Esophagus squamous epithelium (tissue), 5 donors: ENCODE measurements at places on chromosomes 7 and 10. TPM values are rescaled to one million over a fixed set of nuclear protein-coding genes. Genes with fewer than 3 reads are reported as not detected.

SPDYE5 gene
- not detected for total RNA-seq

ZNF853 gene
- total RNA-seq, result 1.3 TPM

COL26A1 gene
- total RNA-seq, result not detected

FAM171A1 gene
- 6.4 TPM for total RNA-seq

TDRD1 gene
- not detected for total RNA-seq

CCDC136 gene
- 0.15 TPM for total RNA-seq

FKBP6 gene
- not detected for total RNA-seq

HHEX gene
- total RNA-seq, result 1.6 TPM

RASA4B gene
- total RNA-seq, result 2.2 TPM

ASAH2B gene
- total RNA-seq, result 2.5 TPM

DNA sequence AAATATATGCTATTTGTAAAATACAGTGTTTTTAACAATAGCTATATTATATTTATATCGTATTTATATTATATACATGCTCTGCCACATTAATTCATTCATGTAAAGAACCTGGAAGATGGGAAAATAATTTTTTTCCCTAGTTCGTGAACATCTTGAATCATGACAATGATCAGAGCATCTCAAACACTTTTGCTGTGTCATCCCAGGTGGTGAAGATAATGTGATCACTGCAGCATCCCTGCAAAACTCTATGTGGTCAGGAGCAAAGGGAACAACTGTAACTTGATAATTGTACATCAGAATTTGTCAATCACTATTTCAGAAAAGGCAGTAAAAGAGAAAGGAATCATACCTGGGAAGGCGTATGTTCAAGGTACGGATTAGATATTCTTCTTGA lies 39.3 kb downstream of the RAPGEF5 start:
- no peaks in the 10 kb centered on the region for H3K36me3 ChIP-seq
- DNase-seq, result no peak
- H3K27me3 ChIP-seq, result no peaks in the 10 kb centered on the region
- H3K27ac ChIP-seq, result no peak overlapping the region
- no peaks in the 10 kb centered on the region for H3K4me1 ChIP-seq

GRCh38 chr7:1290026-1290678 lies 57.5 kb downstream of the UNCX start:
- peaks cover 21% of the 10 kb centered on the region for H3K4me1 ChIP-seq
- H3K4me3 ChIP-seq, result peak overlapping the region; percentile 2
- no peaks in the 10 kb centered on the region for H3K27me3 ChIP-seq
- DNase-seq, result no peak
- H3K36me3 ChIP-seq, result no peaks in the 10 kb centered on the region

- H3K27ac ChIP-seq, result peak overlapping the region; percentile 67
- H3K27me3 ChIP-seq, result no peaks in the 10 kb centered on the region
- no peaks in the 10 kb centered on the region for H3K36me3 ChIP-seq
- peaks cover 12% of the 10 kb centered on the region for H3K4me1 ChIP-seq
These were observed 116.6 kb downstream of the RAB18 start for GRCh38 chr10:27620430-27621397.

DNA sequence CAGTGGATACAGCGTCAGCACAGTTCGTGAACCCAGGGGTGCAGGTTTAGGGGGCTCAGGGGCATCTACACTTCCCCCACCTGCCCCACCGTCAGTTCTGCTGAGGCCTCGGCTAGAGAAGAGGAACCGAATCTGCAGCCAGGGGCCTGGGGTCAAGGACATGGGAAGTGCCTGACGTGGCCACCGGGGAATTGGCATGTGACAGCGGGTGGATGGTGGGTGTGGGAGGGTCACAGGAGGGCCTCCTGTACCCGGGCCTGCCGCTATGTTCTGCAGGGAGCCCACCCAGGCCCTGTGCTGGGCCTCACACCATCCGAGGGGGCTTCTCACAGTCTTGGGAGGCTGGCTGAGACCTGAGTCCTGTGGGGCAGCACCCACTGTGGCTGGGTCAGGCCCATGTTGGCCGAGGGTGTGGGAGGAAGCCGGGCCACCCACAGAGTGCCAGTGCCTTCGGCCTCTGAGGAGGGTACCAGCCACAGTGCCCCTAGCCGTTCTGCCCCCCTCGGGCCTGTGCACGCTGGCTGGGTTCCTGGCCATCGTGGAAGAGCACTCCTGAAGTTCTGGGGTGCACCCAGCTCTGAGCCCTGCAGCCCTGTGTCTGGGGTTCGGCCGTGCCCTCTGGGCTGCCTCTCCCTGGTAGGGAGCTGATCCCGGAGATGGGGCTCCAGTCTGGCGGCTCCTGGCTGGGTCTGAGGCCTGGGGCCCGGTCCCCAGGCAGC lies 5.9 kb downstream of the TTYH3 start:
- no peaks in the 10 kb centered on the region for H3K27me3 ChIP-seq
- no peaks in the 10 kb centered on the region for H3K36me3 ChIP-seq
- peak; percentile 38 for DNase-seq
- H3K27ac ChIP-seq, result peak overlapping the region; percentile 65

- no peak for DNase-seq
- H3K4me3 ChIP-seq, result no peak overlapping the region
- H3K36me3 ChIP-seq, result no peaks in the 10 kb centered on the region
- H3K27me3 ChIP-seq, result no peaks in the 10 kb centered on the region
These were observed 38.2 kb downstream of the ANTXRL start for GRCh38 chr10:46325021-46325420.

- no peaks in the 10 kb centered on the region for H3K27me3 ChIP-seq
- no peaks in the 10 kb centered on the region for H3K36me3 ChIP-seq
- no peak overlapping the region for H3K4me3 ChIP-seq
- no peak for DNase-seq
- H3K27ac ChIP-seq, result no peak overlapping the region
These were observed 25.9 kb upstream of the GOLGA7B start for GRCh38 chr10:97823734-97824133.

DNA sequence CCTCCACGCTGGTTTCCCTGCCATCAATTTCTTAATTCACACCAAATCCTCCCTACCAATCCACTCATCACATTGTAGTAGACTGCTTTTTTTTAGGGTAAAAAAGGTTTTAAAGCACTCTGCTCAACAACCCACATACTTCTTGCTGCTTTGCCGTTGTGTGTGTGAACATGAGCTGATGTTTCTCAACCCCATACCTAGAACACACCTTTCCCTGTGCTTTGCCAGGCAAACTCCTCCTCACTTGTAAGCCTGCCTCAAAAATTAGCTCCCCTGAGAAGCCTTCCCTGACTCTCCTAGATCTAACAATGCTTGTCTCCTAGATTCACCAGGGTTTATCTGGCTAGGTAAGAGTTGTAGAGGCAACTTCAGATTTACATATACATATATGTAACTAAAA lies 119.0 kb upstream of the FAM133B start:
- no peaks in the 10 kb centered on the region for H3K36me3 ChIP-seq
- H3K27ac ChIP-seq, result no peak overlapping the region
- DNase-seq, result no peak
- H3K4me3 ChIP-seq, result no peak overlapping the region

- H3K27me3 ChIP-seq, result no peaks in the 10 kb centered on the region
- no peak overlapping the region for H3K27ac ChIP-seq
- H3K4me1 ChIP-seq, result no peaks in the 10 kb centered on the region
These were observed 21.5 kb upstream of the EPHB6 start for GRCh38 chr7:142833174-142834048.

GRCh38 chr10:131859341-131860020 lies 41.3 kb upstream of the PPP2R2D start:
- no peaks in the 10 kb centered on the region for H3K36me3 ChIP-seq
- H3K27me3 ChIP-seq, result no peaks in the 10 kb centered on the region
- no peak overlapping the region for H3K4me3 ChIP-seq
- no peak for DNase-seq
- no peak overlapping the region for H3K27ac ChIP-seq

- H3K27me3 ChIP-seq, result no peaks in the 10 kb centered on the region
- DNase-seq, result no peak
- no peaks in the 10 kb centered on the region for H3K36me3 ChIP-seq
These were observed 758.3 kb downstream of the KCNMA1 start for GRCh38 chr10:76879116-76879913.

GRCh38 chr7:131010717-131011431 lies 276.9 kb upstream of the KLF14 start:
- no peak overlapping the region for H3K4me3 ChIP-seq
- H3K4me1 ChIP-seq, result peaks cover 41% of the 10 kb centered on the region
- H3K27me3 ChIP-seq, result no peaks in the 10 kb centered on the region
- no peak for DNase-seq
- peak overlapping the region; percentile 75 for H3K27ac ChIP-seq

GRCh38 chr7:127486654-127487053 lies 94.1 kb upstream of the ZNF800 start:
- no peaks in the 10 kb centered on the region for H3K36me3 ChIP-seq
- no peak for DNase-seq
- no peaks in the 10 kb centered on the region for H3K27me3 ChIP-seq
- H3K27ac ChIP-seq, result no peak overlapping the region

- no peak overlapping the region for H3K27ac ChIP-seq
- peaks cover 9% of the 10 kb centered on the region for H3K4me1 ChIP-seq
- no peak overlapping the region for H3K4me3 ChIP-seq
- DNase-seq, result no peak
These were observed 50.1 kb downstream of the IPMK start for GRCh38 chr10:58217612-58218011.

DNA sequence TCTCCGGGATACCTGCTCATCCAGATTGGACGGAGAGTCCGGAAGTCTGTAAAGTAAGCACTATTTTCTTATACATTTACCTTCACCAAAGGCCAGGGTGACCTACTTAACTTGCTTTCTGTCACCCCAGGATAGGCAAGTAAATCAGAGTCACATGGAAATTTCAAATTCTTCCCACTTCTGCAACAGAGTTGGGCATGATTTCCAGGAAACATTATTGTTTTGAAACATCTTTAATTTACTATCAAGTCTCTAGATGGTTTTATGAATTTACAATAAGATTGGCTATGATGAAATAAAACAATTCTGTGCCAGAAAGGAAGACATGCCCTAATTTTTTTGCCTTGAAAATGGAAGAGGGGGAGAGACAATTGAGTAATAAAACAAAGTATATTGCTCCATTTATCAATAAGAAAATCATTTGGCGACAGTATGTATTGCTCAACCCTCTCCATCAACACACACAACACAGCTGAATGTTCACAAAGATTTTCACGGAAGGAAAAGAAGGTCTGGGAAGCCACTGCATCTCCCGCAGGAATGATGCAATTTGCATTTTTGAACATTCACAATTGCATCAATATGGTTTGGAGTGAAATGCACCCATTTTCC lies 702.8 kb downstream of the PARD3 start:
- H3K4me3 ChIP-seq, result no peak overlapping the region
- DNase-seq, result no peak

GRCh38 chr7:147235645-147236382 lies 1119.2 kb downstream of the CNTNAP2 start:
- no peaks in the 10 kb centered on the region for H3K4me1 ChIP-seq
- H3K36me3 ChIP-seq, result no peaks in the 10 kb centered on the region
- no peaks in the 10 kb centered on the region for H3K27me3 ChIP-seq
- no peak overlapping the region for H3K4me3 ChIP-seq

GRCh38 chr10:113858541-113858940 lies 4.1 kb downstream of the NHLRC2 start:
- H3K36me3 ChIP-seq, result no peaks in the 10 kb centered on the region
- H3K4me1 ChIP-seq, result peaks cover 11% of the 10 kb centered on the region
- no peak overlapping the region for H3K27ac ChIP-seq
- DNase-seq, result no peak

- H3K36me3 ChIP-seq, result no peaks in the 10 kb centered on the region
- DNase-seq, result no peak
- H3K4me1 ChIP-seq, result no peaks in the 10 kb centered on the region
- H3K27ac ChIP-seq, result no peak overlapping the region
- no peak overlapping the region for H3K4me3 ChIP-seq
- no peaks in the 10 kb centered on the region for H3K27me3 ChIP-seq
These were observed 777.2 kb upstream of the C7orf33 start for GRCh38 chr7:147813316-147813715.

- no peaks in the 10 kb centered on the region for H3K27me3 ChIP-seq
- no peak overlapping the region for H3K4me3 ChIP-seq
- no peaks in the 10 kb centered on the region for H3K36me3 ChIP-seq
- H3K4me1 ChIP-seq, result no peaks in the 10 kb centered on the region
- no peak overlapping the region for H3K27ac ChIP-seq
These were observed 242.2 kb downstream of the MALRD1 start for GRCh38 chr10:19290770-19291169.

DNA sequence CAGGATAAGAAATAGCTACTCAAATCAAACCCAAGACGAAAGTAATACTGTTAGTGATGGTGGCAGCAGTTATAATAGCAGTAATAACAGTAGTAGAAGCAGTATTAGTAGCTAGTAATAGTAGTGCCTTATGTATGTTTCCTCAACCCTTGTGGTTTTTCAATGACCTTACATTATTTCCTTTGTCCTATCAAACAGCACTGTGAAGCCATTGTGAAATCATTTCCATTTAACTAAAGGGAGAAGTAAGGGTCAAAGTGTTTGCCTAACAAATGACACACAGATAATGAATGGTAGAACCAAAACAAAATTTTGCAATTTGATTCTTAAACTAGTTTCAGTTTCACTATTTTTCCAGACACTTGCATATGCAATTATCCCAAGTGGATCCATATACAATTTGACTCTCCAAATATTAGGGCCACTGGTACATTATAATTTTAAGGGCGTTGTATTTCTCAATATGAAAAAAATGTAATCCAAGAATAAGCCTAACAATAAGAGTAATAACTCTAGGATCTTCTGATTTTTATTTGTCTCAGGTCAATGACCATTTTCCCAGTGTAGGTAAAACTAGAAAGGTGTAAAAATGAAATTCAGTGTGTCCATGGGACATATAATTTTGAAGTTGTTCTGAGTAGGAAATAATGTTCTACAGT lies 33.7 kb upstream of the TMEM26 start:
- no peaks in the 10 kb centered on the region for H3K36me3 ChIP-seq
- no peak for DNase-seq
- no peak overlapping the region for H3K4me3 ChIP-seq
- H3K4me1 ChIP-seq, result no peaks in the 10 kb centered on the region
- no peak overlapping the region for H3K27ac ChIP-seq

DNA sequence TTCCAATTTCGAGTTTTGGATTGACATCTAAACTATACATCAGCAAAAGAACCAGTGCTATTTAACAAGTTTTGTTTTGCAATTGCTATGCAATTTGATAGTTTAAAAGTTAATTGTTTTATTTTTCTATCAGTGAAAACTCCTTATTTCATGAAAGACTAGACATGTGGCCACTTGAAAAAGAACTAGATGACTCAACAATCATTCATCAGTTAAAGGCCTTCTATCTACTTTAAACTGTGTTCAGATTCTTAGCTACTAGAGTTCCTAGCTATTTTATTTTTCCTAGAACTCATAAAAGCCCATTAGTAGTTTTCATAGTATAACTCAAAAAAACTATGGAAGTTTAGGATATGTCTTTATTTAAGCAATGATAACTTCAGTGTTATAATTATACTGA lies 104.6 kb upstream of the LSM8 start:
- DNase-seq, result no peak
- no peak overlapping the region for H3K4me3 ChIP-seq
- H3K36me3 ChIP-seq, result no peaks in the 10 kb centered on the region
- H3K27ac ChIP-seq, result peak overlapping the region; percentile 41
- no peaks in the 10 kb centered on the region for H3K4me1 ChIP-seq
- no peaks in the 10 kb centered on the region for H3K27me3 ChIP-seq

- H3K4me3 ChIP-seq, result no peak overlapping the region
- no peak for DNase-seq
- H3K4me1 ChIP-seq, result peaks cover 15% of the 10 kb centered on the region
- no peaks in the 10 kb centered on the region for H3K36me3 ChIP-seq
- H3K27me3 ChIP-seq, result no peaks in the 10 kb centered on the region
These were observed 9.2 kb upstream of the RP9 start for GRCh38 chr7:33118383-33118782.
